ENCODE measurements at places on chromosomes 11 and 22.

DNA sequence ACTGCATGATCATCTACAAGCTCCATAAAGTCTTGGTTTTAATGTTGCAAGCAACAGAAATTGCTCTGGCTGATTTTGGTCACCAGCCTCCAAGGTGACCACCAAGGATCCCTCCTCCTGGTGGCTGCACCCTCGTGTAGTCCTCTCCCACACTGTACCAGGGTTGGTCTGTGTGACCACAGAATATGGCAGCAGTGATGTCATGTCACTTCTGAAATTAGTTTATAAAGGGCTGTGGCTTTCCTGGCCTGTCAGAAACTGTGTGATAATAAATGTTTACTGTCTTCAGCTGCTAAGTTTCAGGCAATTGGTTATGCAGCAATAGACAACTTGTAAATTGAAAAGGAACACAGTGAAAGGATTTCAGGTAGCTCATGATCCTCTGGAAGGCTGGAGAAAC lies 5.3 kb upstream of the PRDM11 start:
- DNase-seq, result no peak

DNA sequence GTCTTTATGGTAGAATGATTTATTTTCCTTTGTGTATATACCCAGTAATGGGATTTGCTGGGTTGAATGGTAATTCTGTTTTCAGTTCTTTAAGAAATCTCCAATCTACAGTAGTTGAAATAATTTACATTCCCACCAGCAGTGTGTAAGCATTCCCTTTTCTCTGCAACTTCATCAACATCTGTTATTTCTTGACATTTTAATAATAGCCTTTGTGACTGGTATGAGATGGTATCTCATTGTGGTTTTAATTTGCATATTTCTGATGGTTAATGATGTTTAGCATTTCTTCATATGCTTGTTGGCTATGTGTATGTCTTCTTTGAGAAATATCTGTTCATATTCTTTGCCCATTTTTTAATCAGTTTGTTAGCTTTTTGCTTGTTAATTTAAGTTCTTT lies 901.2 kb downstream of the METTL15 start:
- no peak for DNase-seq

- DNase-seq, result no peak
These were observed 45.4 kb downstream of the GGTLC2 start for GRCh38 chr22:22689621-22690345.

DNA sequence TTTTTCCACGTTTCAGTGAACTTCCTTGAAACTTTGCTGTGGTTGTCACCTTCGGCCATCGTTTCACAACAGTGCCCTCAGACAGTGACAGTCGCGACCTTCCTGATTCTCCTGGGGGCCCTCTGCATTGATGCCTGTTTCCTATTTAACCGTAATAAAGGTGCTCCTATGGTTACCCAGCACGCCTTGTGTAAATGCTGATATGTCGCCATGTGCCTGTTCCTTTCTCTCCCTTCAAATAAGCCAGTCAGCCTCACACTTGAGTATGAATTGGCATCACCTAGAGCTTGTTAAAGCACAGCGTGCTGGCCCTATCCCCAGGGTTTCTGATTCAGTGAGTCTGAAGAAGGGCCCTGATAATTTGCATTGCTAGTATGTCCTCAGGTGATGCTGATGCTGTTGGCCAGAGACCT lies 104.8 kb downstream of the MICAL2 start:
- no peak for DNase-seq

Data from IMR-90 (cell line).